Stimulated activated CD4-positive, alpha-beta T cell treated with anti-CD3 and anti-CD28 coated beads, TNF-alpha, amount 100 ng/mL, for 48 hours (primary cell): ENCODE measurements at places on chromosomes 3 and 15.
A peak's percentile ranks its signal among the peaks of the same experiment; 100 is the strongest.

DNA sequence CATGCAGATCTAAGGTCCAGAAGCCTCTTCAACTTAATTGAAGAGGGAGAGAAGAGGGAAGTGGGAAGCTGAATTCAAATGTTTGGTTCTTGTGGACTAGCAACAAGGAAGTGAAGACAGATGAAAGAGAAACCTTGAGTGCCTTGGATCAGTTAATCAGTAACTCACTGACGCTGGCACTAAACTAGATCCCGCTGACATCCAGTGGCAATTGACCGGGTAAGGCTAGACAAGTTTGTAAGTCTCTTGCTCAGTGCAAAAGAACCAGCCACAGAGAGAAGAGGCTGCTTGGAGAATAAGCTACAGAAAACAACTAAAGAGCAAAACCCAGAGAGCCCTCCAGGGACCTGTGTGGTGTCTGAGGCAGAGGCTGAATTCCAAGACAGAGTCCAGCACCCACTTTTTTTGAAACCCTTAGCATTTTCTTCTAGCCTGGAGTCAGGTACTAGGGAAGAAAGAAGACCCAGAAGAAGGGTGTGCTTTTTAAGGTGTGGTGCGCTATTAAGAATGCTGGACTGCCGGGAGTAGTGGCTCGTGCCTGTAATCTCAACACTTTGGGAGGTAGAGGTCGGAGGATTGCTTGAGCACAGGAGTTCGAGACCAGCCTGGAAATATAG, 6.9 kb downstream of the PLCH1 start:
- DNase-seq, result no peak

- no peak for DNase-seq
These were observed 58.0 kb upstream of the ATP2B2 start for GRCh38 chr3:10563396-10563795.

GRCh38 chr3:183460081-183461055, 31.9 kb upstream of the MCF2L2 start:
- DNase-seq, result no peak

DNA sequence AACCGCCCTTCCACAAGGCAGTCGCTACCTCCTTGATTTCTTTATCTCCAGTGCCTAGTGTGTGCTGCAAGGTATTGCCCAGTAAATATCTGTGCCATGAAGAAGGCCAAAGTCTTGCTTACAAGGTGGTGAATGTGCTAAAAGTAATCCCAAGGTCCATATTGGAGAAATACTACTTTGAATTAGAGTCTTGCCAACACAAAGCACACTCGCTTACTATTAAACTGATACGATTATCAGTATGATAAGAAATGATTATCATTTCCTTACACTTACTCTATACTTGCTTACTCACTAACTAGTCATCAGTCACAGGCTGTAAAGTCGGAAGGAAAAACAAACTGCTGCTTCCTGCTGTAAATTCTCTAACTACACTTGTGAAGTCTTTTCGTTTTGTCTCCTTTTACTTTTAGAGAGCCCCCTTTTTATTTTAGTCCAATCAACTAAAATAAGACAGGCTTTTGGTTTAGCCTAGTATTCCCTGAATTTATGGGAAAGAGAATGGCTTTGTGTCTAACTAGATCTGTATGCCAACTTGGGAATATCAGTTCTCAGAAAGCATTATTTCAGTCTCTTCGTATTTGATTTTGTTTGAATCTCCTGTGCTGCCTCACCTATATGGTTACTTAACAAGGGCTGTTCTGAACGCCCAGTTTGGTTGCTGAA, 107.1 kb upstream of the TSC22D2 start:
- DNase-seq, result no peak

GRCh38 chr3:177135841-177136492, 61.3 kb downstream of the TBL1XR1 start:
- no peak for DNase-seq

GRCh38 chr3:169513672-169514071, 149.8 kb downstream of the MECOM start:
- no peak for DNase-seq

DNA sequence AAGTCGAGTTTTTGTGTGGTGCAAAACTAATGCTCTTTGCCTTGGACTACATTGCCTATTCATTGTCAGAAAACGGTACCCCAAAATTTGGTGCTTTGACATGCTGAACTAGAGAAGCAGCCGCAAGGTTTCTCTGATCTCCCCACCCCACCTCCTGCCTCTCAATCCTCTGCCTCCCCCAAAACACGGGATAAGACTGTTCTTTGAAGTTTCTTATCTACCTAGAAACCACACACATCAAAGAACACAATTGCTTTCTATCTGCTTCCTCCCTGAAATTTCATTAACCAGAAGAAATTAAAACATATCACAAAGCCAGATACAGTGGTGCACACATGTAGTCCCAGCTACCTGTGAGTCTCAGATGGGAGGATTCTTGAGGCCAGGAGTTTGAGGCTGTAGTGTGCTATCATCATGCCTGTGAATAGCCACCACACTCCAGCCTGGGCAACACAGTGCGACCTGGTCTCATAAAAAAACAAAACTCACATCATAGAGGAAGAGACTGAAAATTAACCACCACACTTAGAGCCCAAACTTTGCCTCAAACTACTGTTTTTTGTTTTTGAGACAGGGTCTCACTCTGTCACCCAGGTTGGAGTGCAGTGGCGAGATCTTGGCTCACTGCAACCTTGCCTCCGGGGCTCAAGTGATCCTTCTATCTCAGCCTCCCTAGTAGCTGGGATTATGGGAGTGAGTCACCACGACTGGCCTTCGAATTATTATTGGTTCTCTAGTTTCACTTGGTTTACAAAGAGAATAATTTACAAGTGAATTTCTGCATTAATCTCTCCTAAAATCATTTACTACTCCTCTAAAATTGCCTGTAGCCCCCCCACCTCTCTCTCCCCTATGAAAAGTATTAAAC, 2.7 kb upstream of the PCNP start:
- DNase-seq, result no peak

- DNase-seq, result no peak
These were observed 509.9 kb downstream of the MECOM start for GRCh38 chr3:169153656-169154055.

- no peak for DNase-seq
These were observed 139.4 kb upstream of the NUDT16 start for GRCh38 chr3:131242201-131242600.

DNA sequence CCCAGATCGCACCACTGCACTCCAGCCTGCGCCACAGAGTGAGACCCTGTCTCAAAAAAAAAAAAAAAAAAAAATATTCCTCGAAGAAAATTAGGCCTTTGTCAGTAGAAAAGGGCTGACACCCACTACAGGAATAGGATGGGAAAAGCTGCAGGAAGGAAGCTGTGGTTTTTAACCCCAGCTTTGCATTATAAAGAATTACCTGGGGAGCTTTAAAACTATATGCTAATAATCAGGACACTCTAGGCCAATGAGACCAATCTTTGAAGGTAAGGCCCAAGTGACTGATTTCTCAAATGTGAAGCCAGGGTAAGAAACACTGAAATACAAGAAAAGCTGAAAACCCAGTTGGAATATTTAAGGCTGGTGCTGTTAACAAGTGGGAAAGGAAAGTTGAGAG, 74.3 kb downstream of the RBPMS2 start:
- DNase-seq, result no peak

GRCh38 chr3:46609212-46609721, 3.1 kb upstream of the FAM240A start:
- no peak for DNase-seq

DNA sequence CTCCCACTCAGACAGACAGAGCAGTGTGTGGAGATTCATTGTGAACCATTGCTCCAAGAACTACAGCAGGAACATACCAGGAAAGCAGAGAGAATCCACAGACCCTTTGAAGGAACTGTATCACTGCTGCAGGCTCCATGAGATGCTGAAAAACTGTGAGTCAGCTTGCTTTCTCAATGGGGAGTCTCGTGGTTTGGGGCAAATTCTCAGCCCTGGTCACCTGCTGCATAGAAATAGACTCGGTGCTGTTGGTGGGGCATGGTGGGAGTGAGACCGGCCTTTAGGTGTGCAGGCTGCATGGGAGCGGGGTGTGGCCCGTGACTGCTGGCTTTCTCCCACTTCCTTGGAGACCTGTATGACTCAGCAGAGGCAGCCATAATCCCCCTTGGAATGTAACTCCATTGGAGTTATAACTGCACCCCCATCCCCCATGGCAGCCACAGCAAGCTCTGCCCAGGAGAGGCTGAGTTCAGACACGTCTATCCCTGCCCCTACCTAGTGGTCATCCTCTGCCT, 35.6 kb downstream of the ALCAM start:
- no peak for DNase-seq

- DNase-seq, result no peak
These were observed 1.9 kb downstream of the KLHDC8B start for GRCh38 chr3:49173116-49173791.

DNA sequence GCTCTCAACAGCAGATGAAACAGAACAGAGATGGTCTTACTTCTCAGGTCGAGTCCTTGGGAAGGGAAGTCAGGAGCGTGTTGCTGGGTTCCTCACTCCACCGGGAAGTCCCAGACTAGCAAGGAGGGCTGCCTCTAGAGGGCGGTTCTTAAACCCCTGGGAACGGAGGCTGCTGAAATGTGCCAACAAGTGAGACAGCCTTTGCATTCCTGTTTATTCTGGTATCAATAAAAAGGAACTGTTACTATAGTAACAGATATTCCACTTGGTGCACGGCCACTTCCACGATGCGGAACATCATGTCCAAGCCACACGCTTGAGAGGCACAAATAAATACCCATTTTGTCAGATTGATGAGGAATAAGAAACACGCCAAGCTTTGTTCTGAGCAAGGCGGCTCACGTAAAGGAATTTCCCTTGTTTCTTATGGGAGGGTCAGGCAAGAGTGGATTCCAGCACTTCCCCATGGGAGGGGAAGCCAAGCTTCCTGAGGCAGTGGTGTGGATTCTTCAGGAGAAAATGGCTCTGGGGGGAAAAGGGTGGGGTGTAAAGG, at the start of gene FAM107A:
FAM107A (minus strand) TSS at position 123 of the 553 bp plus-strand sequence. CDS start 7,531 bp downstream, outside the sequence.
- no peak for DNase-seq

- no peak for DNase-seq
These were observed 36.7 kb downstream of the FLNB start for GRCh38 chr3:58044691-58045483.

GRCh38 chr3:62159709-62160092, 213.6 kb downstream of the FEZF2 start:
- DNase-seq, result no peak

- DNase-seq, result no peak
These were observed 99.8 kb downstream of the KCNH8 start for GRCh38 chr3:19248143-19248542.

GRCh38 chr3:48301800-48302166, 31.7 kb downstream of the SPINK8 start:
- DNase-seq, result no peak

GRCh38 chr3:5458526-5458925, 271.0 kb downstream of the EDEM1 start:
- no peak for DNase-seq

GRCh38 chr3:122932251-122932967, 95.2 kb downstream of the SEMA5B start:
- DNase-seq, result no peak

GRCh38 chr3:195052939-195053338, 218.0 kb downstream of the XXYLT1 start:
- DNase-seq, result no peak

DNA sequence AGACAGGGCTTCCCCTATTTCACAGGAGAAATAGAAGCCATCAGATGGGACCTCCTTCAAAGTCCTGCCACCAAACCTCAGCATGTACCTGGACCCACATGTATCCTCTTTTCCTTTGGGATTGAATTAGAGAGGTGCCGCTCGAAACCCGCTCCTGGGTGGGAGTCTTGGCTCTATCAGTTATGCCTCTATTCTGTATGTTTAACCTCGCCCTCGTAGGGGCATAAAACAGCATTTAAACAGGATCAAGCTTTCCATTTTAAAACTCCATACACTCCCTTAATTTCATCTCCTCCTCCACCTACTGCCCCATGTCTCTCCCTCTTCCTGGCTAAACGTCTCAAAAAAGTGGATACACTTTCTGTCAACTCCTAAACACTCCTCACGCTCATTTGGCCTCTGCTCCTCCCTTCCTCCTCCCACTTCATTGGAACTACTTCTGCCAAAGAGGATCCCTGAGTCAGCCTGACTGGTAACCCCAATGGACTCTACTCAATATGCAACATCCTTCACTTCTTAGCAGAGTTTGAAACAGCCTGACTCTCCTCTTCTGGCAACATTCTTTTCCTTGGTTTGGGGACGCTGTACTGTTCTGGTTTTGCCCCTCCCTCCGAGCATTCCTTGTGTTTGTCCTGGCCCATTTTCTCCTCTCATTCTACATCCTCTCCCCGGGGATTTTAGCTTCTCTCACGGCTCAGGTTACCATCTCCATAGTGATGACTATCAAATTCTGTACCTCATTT, 23.0 kb upstream of the MUC20 start:
- DNase-seq, result no peak

DNA sequence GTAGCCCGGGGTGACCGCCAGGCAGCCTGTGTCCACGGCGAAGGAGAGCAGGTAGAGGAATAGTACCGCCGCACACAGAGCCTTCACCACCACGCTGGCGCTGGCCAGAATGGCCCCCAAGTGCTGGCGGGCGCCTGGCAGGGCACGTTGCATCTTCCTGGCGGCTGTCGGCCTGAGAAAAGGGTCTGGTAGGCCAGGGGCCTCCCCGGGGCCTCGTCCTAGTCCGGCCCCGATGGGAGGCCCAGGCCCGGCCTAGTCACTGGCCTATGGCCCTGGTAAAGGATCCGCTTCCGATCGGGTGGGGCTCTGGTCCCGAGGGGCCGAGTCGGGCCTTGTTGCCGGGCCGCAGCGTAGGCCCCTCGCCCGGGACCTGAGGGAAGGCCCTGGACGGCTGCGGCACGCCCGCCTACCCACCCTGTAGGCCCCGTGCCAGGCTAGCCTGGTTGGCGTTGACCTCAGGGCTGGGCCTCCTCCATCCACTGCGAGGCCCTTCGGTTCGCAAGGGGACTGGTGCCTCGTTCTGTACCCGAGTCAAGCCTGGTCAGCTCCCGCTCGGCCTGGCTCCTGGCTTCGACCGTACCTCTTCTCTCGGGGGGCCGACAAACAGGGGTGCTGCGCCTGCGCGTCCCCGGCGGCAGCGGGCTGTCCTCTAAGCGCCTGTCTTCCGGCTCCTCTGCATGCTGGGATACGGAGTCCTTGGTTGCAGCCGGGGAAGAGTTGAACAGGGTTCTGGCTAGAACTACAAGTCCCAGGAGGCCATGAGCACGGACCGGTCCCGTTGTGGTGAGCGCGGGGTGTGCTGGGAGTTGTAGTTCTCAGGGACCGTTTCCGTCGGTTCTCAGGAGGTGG, at the start of gene TMEM115:
TMEM115 (minus strand) TSS at position 611 of the 849 bp plus-strand sequence; CDS start at position 153, 458 bp downstream.
- DNase-seq, result peak; percentile 94

DNA sequence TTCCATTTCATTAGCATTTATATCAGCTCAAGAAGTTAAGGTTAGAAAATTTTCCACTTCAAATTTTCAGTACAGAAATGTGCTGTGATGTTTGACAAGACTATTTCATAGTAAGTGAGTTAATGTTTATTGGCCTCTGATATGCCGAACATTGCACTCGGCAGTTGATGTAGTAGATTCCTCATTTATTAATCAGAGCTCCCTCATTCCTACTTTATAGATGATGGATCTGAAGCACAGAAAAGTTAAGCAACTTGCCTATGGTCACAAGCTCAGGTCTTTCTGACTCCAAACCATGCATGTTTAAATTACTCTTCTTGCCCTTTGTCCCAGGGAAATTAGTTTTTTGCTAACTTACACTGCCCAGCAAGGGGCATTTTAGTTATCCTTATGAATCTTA, 92.0 kb downstream of the ATG7 start:
- no peak for DNase-seq
